Activated CD8-positive, alpha-beta memory T cell treated with anti-CD3 and anti-CD28 coated beads for 24 hours (primary cell): ENCODE measurements at places on chromosomes 5 and 9.

DNA sequence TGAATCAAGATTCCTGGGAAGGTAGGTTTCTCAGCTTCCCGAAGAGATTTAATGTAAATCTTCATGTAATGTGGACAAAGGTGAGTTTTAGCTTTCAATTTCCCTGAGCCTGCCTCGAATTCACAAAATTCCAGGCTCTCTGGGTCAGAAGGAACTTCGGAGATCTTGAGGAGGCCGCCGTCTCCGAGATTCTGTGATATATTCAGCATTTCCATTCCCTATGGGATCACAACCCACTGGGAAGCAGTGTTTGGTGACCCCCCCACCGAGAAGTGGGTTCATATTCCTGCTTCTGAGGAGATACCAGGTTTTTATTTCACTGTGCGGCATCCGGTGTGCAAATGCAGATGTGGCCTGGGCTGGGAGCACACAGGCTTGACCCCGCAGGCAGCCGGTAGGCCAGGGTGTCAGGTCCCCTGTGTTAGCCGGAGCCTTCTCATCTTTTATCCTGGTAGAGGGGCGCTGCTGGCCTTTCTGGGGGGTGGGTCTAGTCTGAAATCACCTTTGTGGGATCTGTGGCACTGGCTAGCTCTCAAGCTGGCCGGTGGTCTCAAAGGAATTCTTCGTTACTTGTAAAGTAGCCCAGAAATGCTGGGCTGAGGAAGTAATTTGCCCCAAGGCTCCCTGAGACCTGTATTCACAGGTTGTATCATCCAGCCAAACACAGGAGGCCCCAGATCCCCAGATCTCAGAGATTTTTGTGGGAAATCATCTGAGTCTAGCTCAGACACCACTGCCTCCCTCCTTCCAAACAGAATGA lies 1.4 kb downstream of the PLEKHG4B start:
- DNase-seq, result no peak

DNA sequence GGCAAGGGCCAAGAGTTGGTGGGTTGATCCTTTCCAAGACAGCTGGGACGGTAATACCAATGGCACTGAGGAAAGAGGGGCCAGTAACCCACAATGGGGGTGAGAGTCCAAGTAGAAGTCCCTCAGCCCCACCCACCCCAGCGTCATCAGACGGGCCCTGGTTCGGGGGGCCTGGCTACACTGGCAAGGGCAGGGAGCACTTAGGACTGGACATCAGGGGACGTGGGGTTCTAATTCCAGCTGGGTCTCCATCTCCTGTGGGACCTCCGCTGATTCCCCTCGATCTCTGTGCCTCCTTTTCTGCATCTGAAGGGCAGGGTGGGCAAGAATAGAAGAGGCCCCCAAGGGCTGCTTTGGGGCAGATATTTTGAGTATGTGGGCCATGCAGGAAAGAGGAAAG lies 53.5 kb upstream of the FCN1 start:
- no peak for DNase-seq

GRCh38 chr9:89791754-89792153 lies 186.9 kb downstream of the GADD45G start:
- no peak for DNase-seq

- no peak for DNase-seq
These were observed 2.0 kb downstream of the HAVCR2 start for GRCh38 chr5:157106630-157107461.

DNA sequence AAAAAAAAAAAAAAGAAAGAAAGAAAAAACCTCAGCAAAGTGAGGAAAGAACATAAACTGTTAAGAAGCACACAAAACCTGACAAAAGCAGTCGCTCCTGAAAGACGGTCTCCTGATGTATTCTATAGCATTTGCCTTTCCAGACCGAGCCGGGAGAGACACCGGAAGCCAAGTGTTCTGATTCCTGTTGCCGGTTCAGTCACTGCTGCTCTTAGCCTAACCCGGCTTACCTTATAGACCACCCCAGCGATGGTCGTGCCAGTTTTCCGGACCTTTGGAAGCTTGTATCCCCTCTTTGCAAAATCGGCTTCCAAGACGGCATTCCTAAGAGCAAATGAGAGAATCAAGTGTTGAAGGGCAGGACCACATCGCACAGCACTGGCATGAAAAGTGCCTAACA lies 630 bp downstream of the PSMB7 start:
- no peak for DNase-seq

DNA sequence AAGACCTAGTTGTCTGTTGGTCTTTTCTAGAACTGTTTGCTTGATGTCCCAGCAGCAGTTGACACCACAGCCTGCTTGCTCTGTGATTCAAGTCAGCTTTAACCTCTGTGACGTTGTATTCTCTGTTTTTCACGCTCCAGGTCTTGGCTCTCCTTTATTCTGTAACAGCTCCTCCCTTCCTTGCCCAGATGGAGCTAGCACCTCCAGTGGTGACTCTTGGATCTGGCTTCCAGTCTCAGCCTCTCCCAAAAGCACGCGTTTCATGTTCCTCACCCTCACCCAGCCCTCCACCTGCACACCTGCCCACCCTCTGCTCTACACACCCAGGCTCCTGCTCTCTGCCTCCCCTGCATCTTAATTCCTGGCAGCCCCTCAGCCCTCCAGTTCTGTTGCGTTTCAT lies 50.6 kb downstream of the DMRT1 start:
- no peak for DNase-seq

DNA sequence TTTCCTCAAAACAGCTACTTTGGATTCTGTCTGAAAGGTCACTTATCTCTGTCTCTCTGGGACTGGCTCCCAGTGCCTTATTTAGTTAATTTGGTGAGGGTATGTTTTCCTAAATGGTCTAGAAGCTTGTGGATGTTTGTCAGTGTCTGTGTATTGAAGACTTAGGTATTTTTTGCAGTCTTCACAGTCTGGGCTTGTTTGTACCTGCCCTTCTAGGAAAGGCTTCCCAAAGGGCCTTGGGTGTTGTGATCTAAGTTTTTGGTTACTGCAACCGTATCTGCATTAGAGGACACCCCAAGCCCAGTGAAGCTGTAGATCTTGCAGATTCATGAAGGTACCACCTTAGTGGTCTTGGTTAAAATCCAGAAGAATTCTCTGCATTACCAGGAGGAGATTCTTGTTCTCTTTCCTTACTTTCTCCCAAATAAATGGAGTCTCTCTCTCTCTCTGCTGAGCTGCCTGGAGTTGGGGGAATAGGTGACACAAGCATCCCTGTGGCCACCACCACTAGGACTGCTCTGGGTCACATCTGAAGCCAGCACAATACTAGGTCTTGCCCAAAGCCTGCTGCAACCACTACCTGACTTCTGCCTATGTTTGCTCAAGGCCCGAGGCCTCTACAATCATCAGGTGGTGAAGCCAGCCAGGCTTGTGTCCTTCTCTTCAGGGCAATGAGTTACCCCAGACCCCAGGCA lies 17.8 kb upstream of the CCNB1 start:
- DNase-seq, result no peak

DNA sequence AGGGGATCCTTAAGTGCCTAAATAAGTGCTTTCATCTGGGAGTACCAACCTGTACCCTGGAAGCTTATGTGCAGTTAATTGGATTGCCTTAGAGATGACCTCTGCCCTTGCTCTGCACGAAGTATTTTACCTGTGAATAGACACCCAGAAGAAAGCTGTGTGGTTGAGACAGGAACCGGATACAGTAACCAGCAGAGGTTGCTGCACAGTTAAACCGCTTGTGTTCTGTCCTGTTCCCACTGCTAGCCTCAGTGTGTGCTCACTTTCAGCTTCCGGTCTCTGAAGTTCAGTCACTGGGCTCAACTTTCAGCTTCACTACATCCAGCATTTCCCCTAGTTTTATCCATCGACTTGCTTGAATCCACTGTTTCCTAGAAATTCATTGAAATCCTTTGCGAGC lies 185.3 kb downstream of the FAM170A start:
- DNase-seq, result no peak

DNA sequence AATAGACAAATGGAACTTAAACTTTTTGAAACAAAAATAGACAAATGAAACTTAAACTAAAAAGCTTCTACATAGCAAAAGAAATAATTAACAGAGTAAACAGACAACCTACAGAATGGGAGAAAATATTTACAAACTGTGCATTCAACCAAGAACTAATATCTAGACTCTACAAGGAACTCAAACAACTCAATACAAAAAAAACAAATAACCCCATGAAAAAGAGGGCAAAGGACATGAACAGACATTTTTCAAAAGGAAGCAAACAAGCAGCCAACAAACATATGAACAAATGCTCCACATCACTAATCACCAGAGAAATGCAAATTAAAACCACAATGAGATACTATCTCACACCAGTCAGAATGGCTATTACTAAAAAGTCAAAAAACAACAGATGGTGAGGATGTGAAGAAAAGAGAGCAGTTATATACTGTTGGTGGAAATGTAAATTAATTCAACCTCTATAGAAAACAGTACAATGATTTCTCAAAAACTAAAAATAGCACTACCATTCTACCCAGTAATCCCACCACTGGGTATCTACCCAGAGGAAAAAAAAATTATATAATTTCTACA lies 170.8 kb upstream of the RGMB start:
- DNase-seq, result no peak

- no peak for DNase-seq
These were observed 90.8 kb downstream of the NDFIP1 start for GRCh38 chr5:142199388-142199787.

- DNase-seq, result no peak
These were observed 368.8 kb downstream of the GLIS3 start for GRCh38 chr9:3931058-3931457.

DNA sequence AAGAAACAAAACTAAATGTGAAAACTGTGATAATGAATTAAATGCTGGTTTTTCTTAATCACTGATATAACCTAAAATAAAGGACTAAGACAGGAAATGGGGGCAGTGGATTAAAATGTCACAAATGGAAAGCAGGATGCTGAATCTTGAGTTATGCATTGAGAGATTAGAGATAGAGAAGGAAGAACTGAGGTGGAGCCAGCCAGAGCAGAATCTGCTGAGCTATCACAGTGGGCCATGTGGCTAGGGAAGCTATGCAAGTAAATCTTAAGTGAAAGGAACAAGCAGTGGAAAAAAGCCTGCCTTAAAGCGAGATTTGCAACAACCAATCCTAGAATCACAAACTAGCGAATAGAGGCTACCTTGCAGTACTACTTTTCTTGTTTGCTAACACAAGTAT lies 188.5 kb upstream of the RASA1 start:
- DNase-seq, result no peak

- DNase-seq, result no peak
These were observed 29.1 kb upstream of the BRINP1 start for GRCh38 chr9:119398350-119398749.

- DNase-seq, result no peak
These were observed 45.2 kb upstream of the GLIPR2 start for GRCh38 chr9:36091026-36091953.

GRCh38 chr5:119032656-119033055 lies 38.2 kb upstream of the DMXL1 start:
- no peak for DNase-seq

- no peak for DNase-seq
These were observed 229.1 kb downstream of the YTHDC2 start for GRCh38 chr5:113742639-113743038.

DNA sequence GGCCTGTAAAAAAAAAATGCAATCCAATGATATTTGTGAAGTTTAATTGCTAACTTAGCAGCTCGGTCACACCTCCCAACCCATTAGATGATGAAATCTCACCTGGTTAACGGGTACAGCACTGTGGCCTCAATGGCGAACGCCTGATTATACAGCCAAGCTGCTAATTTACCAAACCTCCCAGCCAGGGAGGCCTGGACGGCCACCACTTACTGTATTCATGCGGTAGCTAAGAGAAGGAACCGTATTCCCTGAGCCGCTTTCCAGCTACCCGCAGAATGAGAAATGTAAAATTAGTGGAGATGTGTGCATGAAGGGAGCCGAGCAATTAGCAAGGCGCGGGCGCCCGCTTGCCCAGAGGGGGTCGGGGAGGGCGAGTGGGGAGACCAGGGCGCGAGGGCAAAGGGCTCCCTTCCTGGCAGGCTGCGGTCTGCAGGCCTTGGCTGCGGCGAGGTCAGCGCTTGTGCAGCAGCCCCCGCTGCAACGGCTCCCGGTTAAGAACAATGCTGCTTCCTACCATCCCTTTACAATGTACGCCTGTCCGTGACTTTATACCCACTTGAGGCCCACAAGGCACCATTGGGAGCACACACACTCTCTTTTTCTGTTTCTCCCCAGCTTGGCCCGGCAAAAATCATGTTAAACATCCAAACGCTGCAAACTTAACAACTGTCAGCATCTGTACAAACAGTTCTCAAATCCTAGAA lies 70.4 kb upstream of the TBCA start:
- no peak for DNase-seq

DNA sequence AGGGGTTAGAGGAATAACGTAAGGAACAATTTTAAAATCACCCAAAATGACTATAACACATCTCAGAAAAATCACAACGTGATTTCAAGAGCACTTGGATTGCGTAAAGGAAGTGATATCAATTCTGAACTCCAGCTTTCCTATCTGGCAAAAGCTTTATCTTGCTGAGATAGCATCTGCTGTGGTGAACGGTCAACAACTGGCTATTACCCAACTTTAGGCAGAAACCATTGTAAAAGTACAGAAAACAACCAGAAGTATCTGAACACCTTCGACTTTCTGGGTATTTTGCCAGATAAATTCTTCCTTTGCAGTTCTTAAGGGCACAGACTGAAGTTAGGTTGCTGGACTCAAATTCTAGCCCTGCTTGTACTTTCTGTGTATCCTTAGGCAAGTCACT lies 9.2 kb downstream of the ABLIM3 start:
- DNase-seq, result no peak

GRCh38 chr5:120657104-120657503 lies 193.0 kb downstream of the PRR16 start:
- DNase-seq, result no peak

DNA sequence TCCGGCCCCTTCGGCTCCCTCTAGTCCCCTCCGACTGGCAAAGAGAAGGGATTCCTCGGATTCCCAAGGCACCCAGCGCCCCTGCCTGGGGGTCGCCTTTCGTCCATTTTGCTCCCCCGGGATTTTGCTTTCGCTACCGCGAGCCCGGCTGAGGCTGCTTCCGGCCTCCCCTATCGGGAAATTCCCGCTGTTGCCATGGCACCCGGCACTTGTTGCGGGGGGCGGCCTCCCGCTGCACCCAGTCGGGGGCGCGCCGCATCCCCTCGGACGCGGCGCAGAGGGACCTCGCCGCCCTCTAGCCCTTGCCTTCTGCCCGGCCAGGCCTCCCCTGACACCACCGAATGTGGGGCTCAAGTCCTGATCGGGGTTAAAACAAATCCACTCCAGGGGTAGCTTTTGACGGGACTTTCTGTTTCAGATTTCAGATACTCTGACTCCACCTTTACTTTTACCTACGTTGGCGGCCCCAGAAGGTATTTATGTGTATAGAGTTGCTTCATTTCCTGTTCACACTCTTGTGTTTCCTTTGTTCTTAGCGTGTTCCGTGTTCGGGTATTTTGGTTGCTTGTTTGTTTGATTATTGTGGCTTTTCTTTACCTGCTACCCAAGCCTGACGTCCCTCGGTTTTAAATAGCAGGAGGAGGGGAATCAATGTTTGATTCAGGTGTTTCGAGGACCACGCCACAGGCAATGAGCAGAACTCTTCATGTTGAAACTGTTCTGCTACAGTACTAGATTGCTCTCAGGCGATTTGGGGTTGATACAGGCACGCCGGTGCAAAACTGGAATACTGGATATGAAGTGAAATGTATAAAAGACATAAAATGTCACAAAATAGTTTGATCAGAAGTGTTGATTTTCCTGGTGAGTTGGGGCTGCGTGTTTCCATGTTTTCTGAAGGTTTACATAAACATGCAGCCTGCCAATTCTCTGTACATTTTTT lies 1.5 kb downstream of the PARP8 start:
- peak; percentile 96 for DNase-seq
